ENCODE measurements at places on chromosomes 12 and 14.
A peak's percentile ranks its signal among the peaks of the same experiment; 100 is the strongest.

- DNase-seq: no peak
Measured at GRCh38 chr12:128073937-128074336, 193.0 kb upstream of the TMEM132C start.

- DNase-seq: no peak
Measured at GRCh38 chr12:5203720-5204119, 160.0 kb downstream of the KCNA5 start.

DNA sequence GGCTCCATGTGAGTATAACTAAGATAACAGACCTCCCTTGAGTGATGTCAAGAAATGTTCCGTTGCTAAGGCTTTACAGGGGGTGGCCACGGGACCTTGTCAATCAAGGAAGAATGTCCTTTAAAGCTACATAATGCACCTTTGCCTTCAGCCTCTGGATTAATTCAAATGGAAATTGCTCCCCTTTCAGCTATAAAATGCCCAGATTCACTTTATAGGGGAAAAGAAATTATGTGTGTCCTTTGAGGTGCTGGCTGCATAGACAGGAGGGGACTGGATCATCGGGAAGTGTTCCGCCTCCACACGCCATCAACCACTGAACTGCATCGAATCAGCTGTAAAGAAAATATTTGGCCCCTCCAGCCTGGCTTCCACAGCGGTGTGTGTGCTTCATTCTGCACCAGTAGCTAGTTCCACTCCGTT lies 415.4 kb downstream of the DPF3 start:
- no peak for DNase-seq

GRCh38 chr14:35384455-35385041 lies 20.0 kb downstream of the NFKBIA start:
- DNase-seq: no peak

DNA sequence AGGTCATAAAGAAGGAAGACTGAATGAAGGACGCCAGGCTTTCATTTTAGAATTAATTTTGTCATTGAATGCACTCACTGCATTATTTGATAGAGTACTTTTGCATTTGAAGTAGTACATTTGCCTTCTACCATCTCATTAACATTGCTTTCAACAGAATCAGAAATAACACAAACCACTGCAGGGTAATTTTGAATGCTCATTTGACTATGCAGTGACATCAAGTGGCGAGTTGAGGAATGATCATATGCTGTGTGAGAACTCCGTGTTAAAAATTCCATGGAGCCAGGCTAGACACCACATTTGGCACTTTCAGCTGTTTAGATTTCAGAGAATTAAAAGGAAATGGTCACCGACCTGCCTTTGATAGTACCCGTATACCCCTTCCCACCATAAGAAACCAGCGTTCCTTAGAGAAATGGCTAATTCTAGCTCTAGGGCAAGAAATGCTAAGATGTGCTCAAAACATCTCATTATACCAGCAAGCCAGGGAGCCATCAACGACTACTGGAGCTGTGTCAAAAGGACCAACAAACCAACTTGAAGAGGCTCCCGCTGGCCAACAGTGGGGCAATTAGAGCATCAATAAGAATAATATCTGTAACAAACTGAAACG lies 16.5 kb downstream of the HEBP1 start:
- DNase-seq: no peak

DNA sequence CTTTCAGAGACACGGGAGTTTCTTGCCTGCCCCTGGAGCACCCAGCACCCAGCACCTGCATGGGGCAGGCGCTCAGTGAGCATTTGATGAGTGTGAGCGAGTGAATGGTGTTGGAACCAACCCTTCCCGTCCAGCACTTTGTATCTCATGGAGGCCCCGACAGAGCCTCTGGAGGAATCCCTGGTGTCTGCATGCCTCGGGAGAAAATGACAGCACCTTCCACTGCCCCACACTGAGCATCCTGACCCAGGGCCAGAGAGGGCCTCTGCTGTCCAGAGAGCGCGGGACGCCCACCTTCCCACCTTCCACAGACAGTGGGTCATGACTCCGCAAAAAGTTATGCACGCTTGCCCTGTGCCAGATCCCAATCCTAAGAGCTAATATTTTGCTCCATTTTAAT lies 103.0 kb upstream of the BCL11B start:
- DNase-seq: peak; percentile 10

- DNase-seq: no peak
Measured at GRCh38 chr14:102905116-102906108, 17.1 kb upstream of the AMN start.

GRCh38 chr14:62071039-62071438 lies 308.8 kb downstream of the SNAPC1 start:
- DNase-seq: no peak

- DNase-seq: peak; percentile 41
Measured at GRCh38 chr14:23438101-23438971, 2.9 kb upstream of the MYH7 start.

DNA sequence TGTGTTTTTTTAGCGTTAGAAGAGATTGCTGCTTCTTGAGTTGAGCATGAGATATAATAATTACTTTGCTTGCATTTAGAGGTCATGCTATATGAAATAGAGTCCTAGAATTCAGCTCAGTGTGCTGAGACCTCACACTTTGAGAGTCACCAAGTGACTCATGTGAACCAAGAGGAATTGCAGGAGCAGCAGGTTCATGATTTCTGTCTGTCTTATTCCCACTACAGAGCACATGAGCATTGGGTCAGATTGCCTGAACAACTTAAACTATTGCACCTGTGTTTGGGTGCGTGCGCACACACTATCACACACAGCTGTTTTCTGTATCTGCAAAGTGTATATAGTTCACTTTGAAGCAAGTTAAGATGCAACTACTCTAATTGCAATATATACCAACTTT lies 109.3 kb downstream of the FGD4 start:
- no peak for DNase-seq

GRCh38 chr12:18468246-18469075 lies 207.1 kb downstream of the PIK3C2G start:
- no peak for DNase-seq

GRCh38 chr12:1781772-1782171 lies 38.6 kb upstream of the LRTM2 start:
- DNase-seq: no peak

DNA sequence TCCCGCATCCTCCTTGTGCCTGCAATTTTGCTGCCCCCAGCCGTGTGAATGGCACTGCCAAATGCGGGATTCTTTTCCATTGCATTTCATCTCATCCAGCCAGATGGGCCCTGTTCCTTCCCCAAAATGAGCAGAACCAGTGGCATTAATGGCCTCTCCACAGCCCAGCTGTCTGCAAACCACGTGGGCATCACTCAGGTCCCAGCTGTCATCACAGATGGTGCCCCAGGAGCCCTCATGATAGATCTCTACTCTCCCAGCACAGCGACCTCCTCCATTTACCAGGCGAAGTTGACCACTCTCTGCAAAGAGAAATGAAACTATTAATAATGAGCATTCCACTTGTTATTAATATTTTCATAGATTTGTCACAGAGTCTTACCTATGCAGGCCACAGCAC lies 17.1 kb downstream of the CD163 start:
- DNase-seq: no peak

DNA sequence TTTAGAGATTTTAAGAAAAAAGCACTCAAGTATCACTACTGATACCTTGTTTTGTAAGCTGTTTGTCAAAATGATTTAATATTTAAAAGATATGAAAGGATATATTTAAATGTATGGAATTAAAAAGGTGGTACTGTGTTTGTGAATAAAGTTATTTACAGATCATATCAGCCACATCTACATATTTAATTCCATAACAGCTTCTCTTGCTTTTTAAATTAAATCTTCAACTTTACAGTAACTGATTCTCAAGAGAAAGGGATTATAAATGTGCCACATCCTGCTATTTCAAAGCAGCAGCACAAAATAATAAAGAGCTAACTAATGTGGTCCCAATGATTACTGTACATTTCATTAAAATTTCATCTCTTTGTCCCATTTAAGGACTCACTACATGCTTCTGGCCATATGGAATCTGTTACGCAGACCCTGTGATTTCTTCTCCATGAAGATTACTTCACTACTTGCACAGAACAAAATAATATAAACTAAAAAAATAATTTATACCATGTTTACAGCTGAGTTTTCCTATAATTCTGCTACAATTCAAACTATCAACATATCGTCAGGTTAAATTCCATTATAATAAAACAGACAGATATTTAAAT lies 117.8 kb downstream of the MED13L start:
- DNase-seq: no peak

- DNase-seq: no peak
Measured at GRCh38 chr14:60616461-60616959, 32.8 kb downstream of the SIX1 start.

DNA sequence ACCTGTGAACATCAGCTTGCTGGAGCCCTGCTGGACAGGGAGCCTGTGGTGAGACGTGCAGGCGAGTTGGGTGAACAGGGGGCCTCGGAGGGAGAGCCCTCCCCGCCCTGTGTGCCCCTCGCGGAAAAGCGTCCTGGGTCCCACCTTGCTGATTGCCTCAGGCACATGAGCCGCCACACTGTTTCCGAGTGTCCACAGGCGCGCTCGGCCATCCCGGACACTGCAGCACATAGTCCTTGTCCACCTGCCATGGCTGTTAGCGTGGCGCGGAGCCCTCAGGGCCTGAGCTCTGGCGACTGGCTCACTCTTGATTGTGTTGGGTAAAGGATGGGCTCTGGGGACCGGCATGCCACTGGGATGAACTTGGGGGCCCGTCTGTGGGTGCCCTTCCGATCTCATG lies 40.0 kb downstream of the PACS2 start:
- DNase-seq: no peak

DNA sequence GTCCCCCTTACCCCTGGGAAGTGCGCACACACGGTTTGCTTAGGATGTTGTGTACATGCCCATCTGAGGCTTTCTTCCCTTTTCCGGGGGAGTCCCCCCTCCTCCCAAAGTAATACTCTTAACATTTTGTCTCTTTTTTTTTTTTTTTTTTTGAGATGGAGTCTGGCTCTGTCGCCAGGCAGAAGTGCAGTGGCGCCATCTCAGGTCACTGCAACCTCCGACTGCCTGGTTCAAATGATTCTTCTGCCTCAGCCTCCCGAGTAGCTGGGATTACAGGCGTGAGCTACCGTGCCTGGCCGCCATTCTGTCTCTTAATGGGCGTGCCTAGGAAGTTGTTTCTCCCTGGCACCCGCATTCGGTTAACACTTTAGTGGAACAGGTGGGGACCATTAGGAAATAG lies 4.5 kb upstream of the GMFB start:
- DNase-seq: no peak

DNA sequence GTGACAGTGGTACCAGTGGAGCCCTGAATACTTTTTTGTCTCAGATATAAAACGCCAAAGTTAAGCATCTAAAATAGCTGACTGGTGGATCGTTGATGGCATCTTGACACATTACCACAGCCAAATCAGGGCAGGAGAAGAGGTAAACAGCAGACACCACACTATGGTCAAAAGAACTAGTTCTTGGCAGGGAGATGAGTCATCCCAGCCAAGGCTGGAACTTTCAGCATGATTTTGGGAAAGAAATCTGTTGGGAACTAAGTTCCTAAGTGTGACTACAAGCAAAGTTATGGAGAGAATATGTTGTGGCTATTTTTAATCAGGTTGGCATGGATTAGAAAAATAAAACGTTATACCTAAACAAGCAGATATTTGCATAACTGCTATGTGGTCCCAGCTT lies 36.9 kb downstream of the LGR5 start:
- no peak for DNase-seq

GRCh38 chr12:132018193-132018916 lies 68.6 kb downstream of the EP400 start:
- DNase-seq: no peak

DNA sequence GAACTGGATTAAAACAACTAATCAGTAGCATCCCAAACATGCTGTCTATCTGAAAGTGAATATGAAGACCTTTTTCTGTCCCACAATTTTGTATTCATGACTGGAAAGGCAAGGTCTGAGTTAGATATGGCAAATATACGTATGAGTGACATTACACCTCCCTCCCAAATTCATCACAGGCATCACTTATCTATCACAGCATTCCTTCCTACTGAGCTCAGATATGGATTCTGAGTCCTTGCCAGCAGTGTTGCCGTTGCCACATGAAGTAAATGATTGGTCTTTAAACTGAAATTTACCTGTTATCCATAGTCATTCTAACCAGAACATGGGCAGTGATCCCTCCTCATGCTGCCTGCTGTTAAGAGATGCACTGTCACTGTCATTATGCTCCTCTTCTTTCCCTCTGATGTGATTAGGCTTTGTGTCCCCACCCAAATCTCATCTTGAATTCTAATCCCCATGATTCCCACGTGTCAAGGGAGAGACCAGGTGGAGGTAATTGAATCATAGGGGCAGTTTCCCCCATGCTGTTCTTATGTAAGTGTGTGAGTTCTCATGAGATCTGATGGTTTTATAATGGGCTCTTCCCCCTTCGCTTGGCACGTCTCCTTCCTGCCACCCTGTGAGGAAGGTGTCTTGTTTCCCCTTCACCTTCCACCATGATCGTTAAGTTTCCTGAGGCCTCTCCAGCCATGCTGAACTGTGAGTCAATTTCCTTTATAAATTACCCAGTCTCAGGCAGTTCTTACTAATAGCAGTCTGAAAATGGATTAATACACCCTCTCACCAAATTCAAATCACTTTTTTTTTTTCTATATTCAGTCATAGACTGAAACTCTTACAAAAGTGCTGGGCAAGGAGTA lies 288.4 kb downstream of the NUAK1 start:
- no peak for DNase-seq

- no peak for DNase-seq
Measured at GRCh38 chr14:67473290-67474082, 15.0 kb downstream of the TMEM229B start.

DNA sequence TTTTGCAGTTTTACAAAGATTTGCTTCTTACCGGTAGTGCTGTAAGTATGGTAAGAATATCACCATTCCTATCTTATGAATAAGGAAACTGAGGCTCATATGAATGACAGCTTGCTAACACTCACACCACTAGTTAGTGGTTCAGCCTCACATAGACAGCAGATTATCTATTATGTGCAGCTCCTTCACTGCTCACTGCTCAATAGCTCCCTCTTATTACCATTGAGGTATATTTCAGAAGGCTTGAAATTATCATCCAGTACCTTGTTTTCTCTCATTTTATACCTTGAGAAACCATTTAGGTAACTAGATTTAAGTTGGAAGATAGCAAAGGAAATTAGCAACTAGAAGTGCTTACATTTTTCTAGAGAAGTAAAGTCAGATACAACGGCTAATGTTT lies 15.5 kb downstream of the RIC8B start:
- no peak for DNase-seq

DNA sequence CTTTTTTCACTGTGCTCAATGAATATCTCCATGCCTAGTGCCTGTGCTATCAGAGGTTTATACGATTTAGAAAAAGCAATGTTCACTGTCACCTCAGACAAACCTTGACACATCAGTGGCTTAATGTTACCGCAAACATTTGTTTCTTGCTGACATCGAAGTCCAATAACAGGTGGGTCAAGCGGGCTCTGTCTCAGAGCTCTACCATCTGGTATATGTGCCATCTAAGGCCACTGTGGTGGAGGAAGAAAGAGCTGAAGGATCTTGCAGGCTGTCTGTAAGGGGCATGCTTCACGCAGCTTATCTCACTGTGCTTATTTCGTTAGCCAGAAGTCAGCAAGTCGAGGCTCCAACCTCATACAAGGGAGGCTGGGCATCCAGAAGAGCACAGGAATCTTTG lies 189.5 kb upstream of the NTF3 start:
- DNase-seq: no peak

Data from activated CD8-positive, alpha-beta memory T cell treated with anti-CD3 and anti-CD28 coated beads, Interleukin-2, amount 50 U/mL, for 48 hours (primary cell).